ENCODE measurements at places on chromosomes 1 and 21.

DNA sequence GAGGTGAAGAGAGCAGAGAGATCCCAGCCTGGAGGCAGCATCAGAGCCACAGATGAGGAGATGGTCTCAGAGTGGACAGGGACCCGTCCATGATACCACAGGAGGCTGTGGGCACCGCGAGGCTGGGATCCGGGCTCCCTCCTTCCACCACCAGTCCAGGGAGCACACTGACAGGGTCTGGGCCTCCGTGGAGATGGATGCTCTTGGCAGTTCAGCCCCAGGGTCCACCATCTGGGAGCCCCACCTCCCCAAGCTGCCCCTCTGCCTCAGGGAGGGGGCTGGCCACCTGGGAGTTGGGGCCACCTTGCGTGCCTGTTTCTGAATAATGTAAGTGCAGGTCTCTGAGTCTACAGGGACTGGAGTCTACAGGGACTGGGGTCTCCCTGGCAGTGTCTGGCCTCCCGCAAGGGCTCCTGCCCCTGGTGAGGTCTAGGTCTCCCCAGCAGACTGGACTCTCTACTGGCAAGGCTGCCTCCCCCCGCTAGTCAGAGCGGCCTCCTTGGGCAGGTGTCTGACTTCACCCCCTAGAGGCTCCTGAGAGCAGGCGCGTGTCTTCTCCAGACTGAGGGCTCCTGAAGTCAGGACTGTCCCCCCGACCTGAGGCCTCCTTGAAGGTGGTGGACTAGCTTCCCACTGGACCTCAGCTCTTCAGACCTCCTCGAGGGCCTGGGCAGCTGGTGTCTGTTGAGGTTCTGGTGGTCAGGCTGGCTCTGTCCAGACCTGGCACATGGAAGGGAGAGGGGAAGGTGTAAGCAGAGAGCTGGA is 218.5 kb downstream of the PTPRU start:
- DNase-seq = no peak

DNA sequence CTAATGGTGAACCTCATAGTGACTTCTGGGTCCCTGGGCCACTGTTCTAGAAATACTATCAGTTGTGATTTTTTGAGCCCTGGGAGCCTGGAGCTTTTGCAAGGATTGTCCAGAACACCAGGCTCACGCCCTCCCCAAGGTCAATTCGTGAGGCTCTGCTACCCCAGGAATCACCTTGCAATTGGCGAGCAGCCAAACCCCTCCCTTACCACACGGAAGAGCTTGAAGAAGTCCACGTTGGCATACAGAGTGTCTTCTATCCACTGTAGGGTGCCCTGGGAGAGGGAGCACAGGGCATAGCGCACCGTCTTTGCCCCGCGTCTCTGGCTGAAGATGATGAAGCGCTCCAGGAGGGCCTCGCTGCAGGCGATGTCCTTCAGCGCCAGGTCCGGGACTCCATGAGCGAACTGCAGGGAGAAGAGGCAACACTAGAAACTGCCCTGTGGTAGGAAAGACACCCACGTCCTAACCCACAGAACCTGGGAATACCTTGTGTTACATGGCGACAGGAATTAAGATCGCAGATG is 22.3 kb downstream of the ABCA4 start:
- no peak for DNase-seq

- no peak for DNase-seq
Observed at GRCh38 chr1:83901547-83902155, 97.3 kb downstream of the TTLL7 start.

- no peak for DNase-seq
Observed at GRCh38 chr1:53295726-53296116, 32.1 kb downstream of the LRP8 start.

DNA sequence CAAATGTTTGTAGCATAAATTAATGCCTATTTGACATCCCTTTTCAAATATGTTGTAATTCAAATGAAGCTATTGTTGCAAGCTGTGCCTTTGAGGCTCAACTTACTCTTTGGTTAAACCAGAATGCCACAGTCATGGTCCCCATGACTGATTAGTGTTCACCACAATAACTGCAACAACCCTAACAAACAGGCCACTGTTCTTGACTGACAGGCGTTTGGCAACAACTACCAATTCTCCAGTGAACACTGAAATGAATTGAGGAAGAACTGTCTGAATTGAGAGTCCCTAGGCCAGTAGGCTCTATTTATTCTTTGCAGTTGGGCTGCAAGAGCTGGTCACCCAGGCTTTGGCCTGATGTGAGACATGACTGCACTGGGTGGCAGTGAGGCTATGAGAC is 6.6 kb upstream of the TMEM167B start:
- no peak for DNase-seq

- no peak for DNase-seq
Observed at GRCh38 chr1:86277936-86278335, 118.2 kb downstream of the ODF2L start.

DNA sequence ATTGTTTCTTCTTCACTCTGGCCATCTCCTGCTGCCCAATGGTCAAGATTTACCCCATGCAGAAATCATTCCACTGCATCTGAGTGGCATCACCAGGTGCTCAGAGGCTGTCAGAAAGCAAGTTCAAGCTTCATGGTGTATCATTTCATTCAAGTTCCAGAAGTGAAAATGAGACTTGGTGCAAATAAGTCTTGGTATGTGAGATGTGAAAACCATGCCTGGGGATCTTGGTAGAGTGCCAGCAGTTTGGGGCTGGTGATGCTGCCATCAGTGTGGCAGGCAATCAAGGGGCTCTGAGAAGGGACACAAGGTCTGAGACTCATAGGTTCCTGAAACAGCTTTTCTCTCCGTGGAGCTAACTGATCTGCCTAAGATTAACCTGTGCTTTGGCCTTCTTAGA is 52.0 kb downstream of the CD2 start:
- DNase-seq = peak; percentile 66

GRCh38 chr1:197982256-197982655 is 65.1 kb downstream of the LHX9 start:
- no peak for DNase-seq

DNA sequence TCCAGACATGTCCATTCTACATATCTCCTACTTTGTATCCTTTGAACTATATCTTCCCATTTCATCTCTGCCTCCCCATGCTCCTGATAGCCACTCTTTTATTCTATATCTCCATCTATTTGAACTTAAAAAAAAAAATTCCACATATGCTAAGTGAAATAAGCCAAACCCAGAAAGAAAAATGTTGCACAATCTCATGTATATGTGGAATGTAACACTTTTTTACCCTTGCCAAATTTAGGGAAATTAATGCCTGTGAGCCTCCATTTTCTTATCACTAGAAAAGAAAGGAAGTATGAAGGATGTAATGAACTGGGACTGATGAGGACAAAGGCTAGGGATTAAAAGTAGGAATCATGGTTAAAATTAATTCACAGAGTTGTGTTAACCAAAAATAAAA is 53.5 kb downstream of the RGS13 start:
- no peak for DNase-seq

DNA sequence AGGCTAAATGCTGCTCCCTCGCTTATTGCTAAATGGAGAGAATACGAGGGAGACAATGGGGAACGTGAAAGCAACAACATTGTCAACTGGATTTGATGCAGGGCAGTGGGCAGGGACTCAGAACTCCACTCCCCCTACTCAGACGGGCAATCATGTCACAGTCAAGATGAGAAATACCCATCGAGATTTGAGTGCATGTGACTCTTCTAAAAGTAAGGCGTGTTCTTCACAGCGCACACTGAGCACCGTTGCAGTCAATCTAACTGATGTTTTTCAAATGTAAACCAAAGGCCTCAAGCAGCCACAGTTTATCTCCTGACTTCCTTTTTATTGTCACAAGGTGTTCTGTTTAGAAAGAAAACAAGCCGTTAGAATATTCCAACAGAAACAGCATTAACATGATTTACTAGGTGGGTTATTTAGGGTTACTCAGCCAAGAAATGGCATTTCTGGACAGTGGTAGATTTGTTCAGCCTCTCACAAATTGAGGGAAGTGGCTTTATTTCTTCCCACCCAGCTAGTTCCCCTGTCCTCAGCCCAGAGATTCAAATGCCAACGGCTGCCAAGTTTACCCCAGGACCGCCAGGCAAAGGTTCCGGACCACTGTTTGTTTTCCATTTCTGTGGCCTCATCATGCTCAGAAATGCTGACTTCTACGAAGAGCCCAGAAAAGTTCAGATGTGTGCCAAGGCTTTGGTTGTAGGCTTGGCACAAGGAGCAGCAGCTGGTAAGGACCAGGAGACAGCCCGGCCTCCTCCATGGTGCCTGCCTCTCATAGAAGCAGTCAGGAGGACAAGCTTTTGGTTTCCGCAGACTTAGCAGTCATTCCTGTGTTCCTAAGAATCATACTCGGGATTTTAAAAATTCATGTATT is 171.4 kb downstream of the KIF26B start:
- DNase-seq = no peak

Data from activated naive CD8-positive, alpha-beta T cell treated with anti-CD3 and anti-CD28 coated beads, Interleukin-2, amount 50 U/mL, for 16 hours (primary cell).